ENCODE measurements at places on chromosomes 12 and 14.

- no peak for DNase-seq
Measured at GRCh38 chr14:70893858-70894291, 13.4 kb upstream of the PCNX1 start.

GRCh38 chr12:126952096-126953007, 1314.6 kb upstream of the TMEM132C start:
- no peak for DNase-seq

DNA sequence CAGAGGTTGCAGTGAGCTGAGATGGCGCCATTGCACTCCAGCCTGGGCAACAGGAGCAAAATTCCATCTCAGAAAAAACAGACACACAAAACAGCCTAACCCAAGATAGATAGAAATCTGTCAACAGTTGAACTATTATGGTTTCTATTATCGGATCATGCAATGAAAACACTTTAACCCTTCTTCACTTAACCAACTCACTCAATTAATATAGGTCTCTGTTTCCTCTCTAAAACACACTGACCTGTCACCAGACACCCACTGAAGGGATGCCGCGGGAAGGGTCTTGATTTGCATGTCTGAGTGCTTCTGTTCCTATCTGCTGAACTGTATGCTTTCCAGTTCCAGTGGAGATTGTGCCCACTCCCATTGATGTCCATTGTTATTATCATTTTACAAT, 38.0 kb upstream of the NUDT4 start:
- DNase-seq: no peak

DNA sequence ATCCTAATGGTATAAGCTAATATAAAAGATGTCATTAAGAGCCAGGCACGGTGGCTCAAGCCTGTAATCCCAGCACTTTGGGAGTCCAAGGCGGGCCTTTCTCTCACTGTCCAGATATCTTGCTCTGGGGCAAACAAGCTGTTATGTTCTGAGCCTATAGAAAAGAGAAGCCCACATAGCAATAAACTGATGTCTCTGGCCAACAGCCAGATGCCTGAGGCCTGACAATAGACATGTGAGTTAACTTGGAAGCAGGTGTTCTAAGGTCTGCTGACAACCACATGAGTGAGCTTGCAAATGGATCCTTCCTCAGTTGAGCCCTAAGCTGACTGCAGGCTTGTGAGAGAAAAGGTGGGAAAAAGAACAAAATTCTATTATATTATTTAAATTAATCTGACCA, 25.0 kb downstream of the YAF2 start:
- DNase-seq: no peak

DNA sequence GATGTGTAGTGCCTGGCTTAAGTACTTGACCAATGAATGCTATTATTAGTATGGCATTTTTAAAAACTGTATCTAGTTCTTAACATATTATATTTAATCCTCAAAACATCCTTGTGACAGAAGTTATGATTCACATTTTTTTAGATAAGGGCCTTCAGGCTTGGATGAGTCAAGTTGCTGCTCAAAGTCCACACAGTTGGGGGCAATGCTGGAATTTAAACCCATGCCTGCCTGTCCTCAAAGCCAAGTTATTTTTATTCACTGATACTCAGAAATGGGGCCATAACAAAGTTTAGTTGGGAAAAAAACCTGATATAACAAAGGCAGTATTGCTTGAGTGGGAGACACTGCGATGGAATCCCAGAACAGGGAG, 50.6 kb downstream of the RFX4 start:
- no peak for DNase-seq

GRCh38 chr14:34629344-34629656, 648 bp downstream of the SNX6 start:
- DNase-seq: no peak

DNA sequence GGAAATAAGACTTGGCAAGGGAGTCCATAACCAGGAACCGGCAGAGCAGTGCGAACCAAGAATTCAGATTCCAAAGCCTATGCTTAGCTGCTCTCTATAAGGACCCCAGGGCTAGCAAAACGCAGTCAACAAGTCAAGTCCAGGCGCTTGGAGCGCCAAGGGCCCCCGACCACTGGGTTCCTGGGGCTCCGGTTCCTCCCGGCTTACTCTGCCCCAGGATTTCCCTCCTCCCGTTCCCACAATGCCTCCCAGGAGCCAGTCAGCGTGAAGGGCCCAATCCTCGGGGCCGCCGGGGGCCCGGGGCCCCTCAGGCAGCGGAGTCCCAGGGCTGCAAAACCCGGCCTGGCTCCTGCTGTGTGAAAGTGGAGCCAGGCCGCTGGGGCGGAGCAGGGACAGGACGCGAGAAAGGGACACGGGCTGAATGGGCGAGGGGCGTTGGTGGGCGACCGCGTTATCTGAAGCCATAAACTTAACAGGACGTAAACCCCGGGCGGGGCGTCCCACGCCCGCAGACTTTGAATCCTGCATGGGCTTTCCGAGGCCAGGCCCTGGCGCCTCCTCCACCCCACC, 1.5 kb downstream of the KRT8 start:
- DNase-seq: peak; percentile 90

- no peak for DNase-seq
Measured at GRCh38 chr12:108806346-108806745, 51.0 kb downstream of the SSH1 start.

- no peak for DNase-seq
Measured at GRCh38 chr12:12523229-12523628, 39.4 kb downstream of the DUSP16 start.

DNA sequence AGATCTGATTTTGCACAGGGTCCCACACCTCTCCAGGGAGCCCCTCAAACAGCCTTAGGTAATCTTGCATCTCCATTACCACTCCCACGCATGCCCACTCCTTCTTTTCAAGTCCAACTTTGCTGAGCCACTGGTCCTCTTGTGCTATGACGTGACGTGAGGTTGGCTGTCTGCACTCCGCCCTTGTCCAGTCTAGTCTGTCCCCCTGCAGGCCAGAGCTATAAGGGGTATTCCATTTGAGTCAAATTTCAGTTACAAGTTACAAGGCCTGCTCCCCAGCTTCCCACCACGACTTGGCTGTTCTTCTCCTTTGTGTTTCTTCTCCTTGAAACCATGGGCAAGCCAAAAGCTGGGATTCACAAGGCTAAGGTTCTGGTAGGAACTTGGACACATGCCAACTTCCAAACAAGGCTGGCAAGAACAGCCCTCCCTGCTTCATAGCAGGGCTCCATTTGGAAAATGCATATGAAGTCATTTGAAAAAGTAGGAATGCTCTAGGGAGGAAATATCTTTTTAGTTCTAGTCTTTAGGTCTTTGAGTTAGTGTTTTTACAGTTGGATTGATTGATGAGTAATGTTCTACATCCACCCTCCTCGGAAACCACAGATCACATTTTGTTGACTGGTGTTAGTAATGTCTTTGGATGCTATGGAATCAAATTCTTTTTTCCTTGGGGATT, 49.1 kb downstream of the KCNA1 start:
- no peak for DNase-seq

DNA sequence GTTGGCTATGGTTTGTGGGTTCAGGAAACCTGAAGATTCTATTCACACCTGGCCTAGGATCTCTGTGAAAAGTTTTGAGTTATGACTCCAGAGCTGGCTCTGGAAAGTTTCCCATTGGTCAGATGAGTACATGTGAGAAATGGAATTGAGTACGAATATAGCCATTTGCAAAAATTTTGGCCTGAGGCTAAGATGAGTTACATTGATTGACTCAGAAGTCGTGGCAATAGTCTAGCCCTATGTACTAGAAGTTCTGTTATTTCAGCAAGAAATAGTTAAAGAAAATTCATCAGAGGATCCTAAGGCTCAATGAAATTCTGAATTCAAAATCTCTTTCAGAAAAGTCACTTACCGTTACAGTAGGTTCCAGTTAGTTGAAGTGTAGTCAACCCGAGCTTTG, 109.9 kb downstream of the PTCSC3 start:
- no peak for DNase-seq

DNA sequence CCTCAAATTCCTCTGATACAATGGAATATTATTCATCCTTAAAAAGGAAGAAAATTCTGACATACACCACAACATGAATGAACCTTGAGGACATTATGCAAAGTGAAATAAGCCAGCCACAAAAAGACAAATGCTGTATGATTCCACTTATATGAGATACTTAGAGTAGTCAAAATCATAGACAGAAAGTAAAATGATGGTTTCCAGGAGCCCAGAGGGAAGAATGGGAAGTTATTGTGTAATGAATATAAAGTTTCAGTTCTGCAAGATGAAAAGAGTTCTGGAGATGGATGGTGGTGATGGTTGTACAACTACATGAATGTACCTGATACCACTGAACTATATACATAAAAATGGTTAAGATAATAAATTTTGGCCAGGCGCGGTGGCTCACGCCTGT, 18.3 kb downstream of the VWF start:
- DNase-seq: no peak

- no peak for DNase-seq
Measured at GRCh38 chr14:55051165-55051422, 353 bp upstream of the MAPK1IP1L start.

DNA sequence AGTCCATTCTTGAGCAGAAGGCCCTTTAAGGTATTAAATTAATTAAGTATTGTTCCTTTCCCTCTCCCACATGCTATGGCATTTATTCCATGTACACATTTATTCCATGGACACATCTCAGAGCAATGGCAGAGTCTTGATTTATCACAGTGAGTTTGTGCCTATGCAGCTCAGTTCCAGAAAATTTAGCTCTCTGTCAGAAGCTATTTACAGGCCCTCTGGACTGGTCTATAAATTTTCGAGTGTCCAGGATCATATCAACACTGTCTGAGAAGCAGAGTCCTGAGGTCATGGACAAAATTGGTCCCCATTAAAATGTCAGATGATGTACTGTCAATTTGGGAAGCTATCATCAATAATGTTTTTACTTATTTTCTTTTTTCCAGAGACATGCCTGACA, 65.5 kb downstream of the TTC7B start:
- DNase-seq: no peak

DNA sequence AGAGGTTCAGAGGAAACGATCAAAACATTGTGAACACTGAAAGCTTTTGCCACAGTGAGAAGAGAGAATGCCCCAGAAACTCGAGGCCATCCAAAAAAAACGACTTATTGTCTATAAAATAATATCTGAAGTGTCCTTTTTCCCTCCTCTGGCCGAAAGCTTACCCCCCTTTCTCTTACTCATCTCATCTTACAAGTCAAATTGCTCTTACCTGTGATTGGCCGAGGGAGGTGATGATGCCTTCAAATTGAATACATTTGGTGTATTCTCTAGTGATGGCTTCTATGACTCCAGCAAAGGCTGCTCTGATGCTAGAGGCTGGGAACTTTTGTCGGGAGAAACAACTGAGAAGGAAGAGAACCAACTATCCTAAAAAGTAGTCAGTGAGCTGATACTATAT, 90.7 kb downstream of the PTCSC3 start:
- no peak for DNase-seq

- DNase-seq: no peak
Measured at GRCh38 chr12:95633049-95633731, 81.9 kb upstream of the USP44 start.

DNA sequence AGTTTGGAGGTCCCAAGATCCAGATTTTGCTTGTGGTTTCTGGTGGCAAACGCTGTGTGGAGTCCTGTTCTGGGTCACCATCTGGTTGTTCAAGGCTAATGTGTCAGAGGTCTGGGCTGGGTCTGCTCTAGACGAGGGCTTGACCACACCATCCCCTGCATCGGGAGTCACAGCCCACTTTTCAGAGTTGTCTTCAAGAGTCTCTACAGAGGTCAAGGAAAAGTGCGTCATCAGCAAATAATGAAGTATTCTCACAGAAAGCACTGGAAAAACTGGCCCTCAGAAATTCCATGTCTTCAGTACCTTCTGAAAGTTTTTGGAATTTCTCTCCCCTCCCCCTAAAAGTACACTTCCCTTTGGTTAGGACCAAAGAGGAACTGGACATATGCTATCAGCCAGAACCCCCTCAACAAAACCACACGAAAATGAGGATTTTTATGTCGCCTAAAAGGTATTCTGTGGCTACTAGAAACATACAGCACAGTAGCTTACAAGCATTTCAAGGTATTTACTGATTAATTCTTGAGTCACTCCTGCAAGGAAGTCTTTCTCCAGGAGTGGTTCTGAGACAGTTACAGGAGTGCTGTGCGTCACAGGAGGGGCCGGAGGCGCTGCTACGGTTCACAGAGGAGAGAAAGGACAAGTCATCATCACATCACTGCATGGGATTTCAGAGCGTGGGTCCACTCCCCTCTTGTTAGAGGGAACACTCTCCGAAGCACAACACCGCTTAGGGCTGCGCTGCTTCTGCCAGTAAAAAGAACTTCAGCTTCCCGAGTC, 35.4 kb downstream of the RAD52 start:
- DNase-seq: no peak

DNA sequence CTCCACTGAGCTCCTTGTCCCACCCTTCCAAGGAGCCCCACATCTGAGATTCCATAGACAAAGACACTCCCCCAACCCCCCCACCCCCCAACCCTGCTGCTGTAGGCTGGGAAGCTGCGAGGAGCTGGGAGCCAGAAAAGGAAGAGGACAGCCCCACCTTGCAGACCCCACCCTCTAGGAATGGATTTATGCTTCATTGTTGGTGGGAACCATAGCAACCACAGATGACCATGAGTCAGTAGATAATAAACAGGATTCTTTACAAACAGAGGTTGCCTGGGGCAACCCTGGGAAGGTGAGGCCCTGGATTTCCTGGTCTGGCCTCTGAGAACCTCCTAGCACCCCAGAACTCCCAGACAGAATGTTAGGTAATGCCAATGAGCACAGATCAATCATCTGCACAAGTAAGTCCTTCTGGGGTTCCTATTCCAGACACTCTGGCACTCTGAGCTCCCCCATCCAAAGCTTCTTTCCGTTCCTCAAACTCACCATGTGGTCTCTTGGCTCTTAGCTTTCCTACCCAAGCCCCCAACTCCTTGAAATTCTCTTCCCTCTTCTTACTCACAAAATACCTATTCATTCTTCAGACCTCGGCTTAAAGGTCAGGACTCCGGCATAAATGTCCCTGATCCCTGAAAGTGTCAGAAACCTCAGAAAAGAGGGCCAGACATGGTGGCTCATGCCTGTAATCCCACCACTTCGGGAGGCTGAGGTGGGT, 15.2 kb upstream of the PLEKHG6 start:
- peak; percentile 54 for DNase-seq

DNA sequence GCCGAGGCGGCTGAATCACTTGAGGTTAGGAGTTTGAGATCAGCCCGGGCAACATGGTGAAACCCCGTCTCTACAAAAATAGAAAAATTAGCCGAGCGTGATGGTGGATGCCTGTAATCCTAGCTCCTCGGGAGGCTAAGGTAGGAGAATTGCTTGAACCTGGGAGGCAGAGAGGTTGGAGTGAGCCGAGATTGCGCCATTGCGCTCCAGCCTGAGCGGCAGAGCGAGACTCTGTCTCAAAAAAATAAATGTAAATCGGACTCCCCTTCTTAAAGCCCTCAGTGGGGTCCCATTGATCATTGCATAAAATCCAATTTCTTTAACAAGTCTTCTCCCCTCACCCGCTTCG, 908 bp downstream of the TDP1 start:
- no peak for DNase-seq

Data from endothelial cell (in vitro differentiated cells).